Lung microvascular endothelial cell (primary cell): ENCODE measurements at places on chromosomes 3 and 15. TPM values are rescaled to one million over a fixed set of nuclear protein-coding genes. Genes with fewer than 3 reads are reported as not detected.

DNA sequence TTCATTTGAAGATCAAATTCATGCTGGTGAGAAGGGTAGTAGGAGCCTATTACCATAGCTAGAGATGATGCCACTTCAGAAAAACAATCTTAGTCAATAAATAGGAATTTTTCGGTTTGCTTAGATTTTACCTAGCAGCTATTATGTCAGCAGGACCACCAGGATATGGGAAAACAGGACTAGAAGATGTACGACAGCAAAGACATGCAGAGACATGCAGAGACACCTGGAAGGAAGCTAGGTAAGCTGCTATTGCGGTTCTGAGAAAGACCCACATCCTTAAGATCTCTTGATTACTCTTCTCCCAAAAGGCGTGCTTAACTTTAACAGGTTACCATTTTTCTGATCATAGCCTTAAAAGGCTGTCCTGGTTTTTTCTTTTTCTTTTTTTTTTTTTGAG lies 64.8 kb upstream of the THSD4 start:
- no peak for DNase-seq

- no peak for DNase-seq
Measured at GRCh38 chr3:125128861-125129501, 73.2 kb upstream of the HEG1 start.

DNA sequence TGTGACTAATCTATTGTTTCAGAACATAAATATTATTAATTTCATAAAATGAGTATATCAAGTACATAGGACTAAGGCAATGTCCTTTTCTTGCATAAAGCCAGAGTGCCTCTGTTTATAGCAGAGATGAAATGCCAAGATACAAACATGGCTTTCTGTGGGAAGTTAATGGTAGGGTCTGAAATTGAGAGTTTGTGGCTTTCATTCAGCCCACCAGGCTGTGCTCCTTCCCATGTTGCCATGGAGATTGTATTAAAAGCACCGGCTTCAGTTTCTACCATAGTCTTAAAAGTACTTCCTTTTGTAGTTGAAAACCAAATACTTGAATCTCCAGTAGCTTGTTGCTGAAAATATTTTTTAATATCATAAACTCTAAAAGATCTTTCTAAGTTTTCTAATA lies 114.0 kb downstream of the LRRC28 start:
- DNase-seq: no peak

DNA sequence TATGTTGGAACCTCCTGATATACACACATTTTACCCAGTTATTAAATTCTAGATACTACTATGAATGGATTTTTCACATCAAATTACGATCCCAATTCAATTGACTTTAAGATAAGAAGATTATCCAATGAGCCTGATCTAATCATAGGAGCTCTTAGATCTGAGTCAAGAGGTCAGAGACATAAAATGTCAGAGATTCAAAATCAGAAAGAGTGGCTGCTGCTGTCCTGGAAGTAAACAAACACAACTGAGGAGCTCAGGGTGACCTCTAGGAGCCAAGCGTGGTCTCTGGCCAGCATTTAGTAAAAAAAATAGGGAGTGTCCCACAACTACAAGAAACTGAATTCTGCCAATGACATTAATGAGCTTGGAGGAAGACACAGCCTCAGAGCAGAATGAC lies 557.1 kb upstream of the CBLB start:
- no peak for DNase-seq

The PLA2G4E gene
- total RNA-seq: not detected in 2 replicates

The NEK10 gene
- 1.1 and 1.4 TPM in 2 replicates for total RNA-seq

GRCh38 chr3:197487911-197488391 lies 67.8 kb downstream of the BDH1 start:
- DNase-seq: peak; percentile 96

The CPEB1 gene
- under 0.01 TPM in 1 of 2 replicates, not detected in the other for total RNA-seq
